ENCODE measurements at places on chromosomes 5 and 9. TPM values are rescaled to one million over a fixed set of nuclear protein-coding genes. Genes with fewer than 3 reads are reported as not detected.

The CSF1R gene
- total RNA-seq = 6.4 TPM

The SMIM32 gene
- total RNA-seq = 0.49 TPM

The C5orf58 gene
- total RNA-seq = not detected

The ZNF883 gene
- total RNA-seq = 29.0 TPM

The LOX gene
- total RNA-seq = 5.9 TPM

The ZNG1C gene
- 15.0 TPM for total RNA-seq

The MPDZ gene
- 42.3 TPM for total RNA-seq

The DIMT1 gene
- 12.0 TPM for total RNA-seq

The ATP10B gene
- total RNA-seq = 3.9 TPM

The GMCL2 gene
- not detected for total RNA-seq

The PCDHGA4 gene
- total RNA-seq = 7.9 TPM

The POU5F2 gene
- 2.5 TPM for total RNA-seq

The TTLL11 gene
- total RNA-seq = 13.3 TPM

The CYLC2 gene
- total RNA-seq = not detected

The GABRP gene
- total RNA-seq = under 0.01 TPM

The KIF20A gene
- 2.2 TPM for total RNA-seq
